T-helper 2 cell treated with Interferon-gamma antibody and Interleukin-4, amounts not matched to agents 5 μg/mL and 100 μg/mL, for 36 hours (primary cell): ENCODE measurements at places on chromosomes 1 and 21.
A peak's percentile ranks its signal among the peaks of the same experiment; 100 is the strongest.

- no peak for DNase-seq
Observed at GRCh38 chr1:94068096-94068998, 52.6 kb downstream of the ABCA4 start.

- no peak for DNase-seq
Observed at GRCh38 chr21:38013741-38014140, 97.5 kb upstream of the KCNJ6 start.

GRCh38 chr1:172488393-172488792, 44.5 kb upstream of the PIGC start:
- DNase-seq, result no peak

DNA sequence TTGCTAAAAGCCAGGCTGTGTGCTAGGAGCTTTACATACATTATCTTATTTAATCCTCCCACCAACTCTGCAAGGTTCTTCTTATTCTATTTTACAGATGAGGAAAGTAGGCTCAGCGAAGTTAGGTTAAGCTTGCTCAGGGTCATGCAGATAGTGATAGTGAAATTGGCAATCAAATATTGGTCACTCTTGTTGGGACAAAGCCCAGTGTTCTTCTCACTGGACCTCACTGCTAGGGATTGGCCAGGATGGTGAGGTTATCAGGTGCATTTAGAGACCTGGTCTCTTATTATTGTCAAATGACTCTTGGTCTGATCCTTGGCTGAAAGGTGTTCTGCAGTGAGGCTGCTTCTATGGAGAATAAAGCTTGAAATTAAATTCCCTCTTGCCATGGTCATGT, 145.1 kb downstream of the CNIH3 start:
- no peak for DNase-seq

- DNase-seq, result no peak
Observed at GRCh38 chr1:234921266-234922062, 207.2 kb downstream of the TOMM20 start.

DNA sequence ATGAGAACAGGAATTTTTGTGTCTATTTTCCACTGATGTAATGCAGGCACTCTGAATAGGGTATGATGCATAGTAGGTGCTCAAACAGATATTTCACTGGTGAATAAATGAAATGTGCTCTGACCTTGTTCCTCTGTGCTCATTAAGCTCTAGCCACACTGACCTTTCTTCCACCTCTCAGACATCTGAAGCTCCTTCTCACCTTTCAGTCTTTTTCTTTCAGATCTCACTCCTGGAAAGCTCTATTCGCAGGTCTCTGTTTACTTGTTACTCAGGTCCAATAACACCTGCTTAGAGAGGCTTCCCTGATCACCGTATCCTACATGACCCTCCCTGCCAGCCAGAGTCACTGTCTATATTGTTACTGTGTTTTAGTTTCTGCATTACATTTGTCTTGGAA, 59.2 kb upstream of the IVNS1ABP start:
- DNase-seq, result no peak

- no peak for DNase-seq
Observed at GRCh38 chr1:43495204-43495603, 35.5 kb upstream of the PTPRF start.

DNA sequence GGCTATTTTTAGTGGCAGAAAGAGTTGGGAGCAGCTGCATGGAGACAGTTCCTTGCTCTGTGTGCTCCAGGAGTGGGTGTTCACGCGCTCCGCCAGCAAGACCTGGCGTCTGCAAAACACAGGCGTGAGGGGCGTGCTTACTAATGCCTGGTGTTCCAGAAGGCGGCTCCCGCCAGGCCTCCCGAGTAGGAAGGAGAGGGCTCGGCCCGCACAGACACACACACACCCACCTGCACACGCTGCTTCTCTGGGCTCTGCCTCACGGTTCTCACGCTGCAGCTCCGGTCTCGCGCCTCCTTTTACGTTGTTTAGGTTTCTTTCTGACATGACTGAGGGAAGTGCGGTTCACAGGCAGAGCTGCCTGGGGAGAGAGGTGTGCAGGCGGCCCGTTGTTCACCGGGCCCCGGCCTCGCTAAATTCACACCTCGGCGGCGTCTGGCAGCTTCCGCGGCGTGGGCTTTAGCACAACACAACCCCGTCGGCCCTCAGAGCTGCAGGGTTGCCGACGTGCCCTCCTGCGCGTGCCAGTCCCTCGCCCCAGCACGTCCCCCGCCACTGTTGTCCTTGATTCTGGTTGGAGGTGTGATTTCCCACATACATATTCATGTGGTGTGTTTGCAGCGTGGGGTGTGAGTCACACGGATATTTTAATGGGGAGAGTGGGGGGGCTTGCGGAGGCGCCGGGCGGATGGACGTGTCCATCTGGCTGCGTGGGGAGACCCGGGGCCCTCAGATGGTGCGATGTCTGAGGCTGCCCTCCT, 77.0 kb downstream of the SKI start:
- DNase-seq, result no peak

DNA sequence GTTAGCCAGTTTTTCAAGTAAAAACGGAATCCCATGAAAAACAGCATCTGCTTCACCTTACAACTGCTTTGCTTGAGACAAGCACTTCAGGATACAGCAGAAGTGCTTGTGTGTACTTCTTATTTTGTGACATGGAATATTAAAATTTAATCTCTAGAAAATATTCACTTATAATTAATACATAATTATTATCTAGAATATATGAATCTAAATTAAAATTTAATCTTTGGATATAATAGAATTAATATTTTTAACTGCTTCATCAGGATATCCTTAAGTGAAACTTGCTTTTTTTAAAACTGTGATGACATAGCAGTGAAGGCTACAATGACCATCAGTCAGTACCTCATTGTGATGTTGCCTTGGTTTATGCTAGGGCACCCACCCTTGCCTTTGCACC, 148.4 kb upstream of the C1orf105 start:
- no peak for DNase-seq

GRCh38 chr1:157438613-157439012, 113.7 kb downstream of the FCRL5 start:
- DNase-seq, result no peak

- DNase-seq, result no peak
Observed at GRCh38 chr21:37546949-37547614, 180.5 kb downstream of the DYRK1A start.

GRCh38 chr1:150560576-150561253, 11.5 kb downstream of the ADAMTSL4 start:
- peak; percentile 83 for DNase-seq

GRCh38 chr1:226054519-226055327, 7.8 kb upstream of the H3-3A start:
- DNase-seq, result no peak

DNA sequence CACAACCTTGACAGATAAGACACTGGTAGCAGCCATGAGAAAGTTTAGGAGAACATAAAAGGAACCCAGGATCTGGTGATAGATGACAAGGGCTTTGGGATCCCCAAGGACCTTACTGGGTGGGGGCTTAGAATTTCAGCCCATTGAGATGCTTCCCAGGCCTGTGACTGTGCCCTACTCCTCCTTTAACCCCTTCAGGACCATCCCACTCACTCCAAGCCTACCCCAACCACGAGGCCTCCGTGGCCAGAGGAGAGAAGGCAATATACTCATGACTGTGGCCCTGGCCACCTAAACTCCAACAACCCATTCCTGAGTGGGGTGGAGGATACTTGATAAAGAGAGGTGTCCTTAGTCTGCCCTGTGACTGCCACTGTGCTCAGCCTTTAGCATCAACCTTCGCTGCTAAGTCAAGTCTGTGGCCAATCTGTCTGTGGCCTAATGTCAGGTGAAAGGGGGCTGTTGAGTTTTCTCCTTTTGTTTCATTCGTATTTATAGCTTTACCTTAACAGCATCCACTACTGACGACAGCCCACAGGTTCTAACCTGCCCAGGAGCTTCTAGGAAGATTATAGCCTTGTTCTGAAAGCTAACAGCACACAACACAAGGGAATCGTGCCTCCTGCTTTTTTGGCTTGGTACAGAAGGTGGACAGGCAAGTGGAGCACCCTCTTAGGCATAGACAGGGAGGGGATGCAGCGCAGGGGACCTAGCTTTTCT, 16.9 kb upstream of the BCAR3 start:
- no peak for DNase-seq

- no peak for DNase-seq
Observed at GRCh38 chr1:119662034-119662437, 14.0 kb upstream of the ZNF697 start.

- DNase-seq, result no peak
Observed at GRCh38 chr1:150928286-150928685, 2.1 kb downstream of the SETDB1 start.

DNA sequence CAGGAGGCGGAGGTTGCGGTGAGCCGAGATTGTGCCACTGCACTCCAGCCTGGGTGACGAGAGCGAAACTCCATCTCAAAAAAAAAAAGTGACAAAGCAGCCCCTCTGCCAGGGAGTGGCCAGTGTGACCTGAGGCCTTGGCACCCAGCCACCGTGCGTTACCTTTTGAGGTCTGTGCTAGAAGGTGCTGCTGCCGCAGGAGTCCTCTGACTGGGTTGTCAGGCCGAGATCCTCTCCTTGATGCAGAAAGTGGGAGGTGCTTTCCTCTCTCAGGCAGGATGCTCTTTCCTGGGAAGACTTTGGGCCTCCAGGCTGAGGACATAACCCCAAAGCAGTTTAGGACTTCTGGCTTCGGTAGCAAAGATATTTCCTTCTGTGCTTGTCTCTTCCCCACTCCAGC, 280.5 kb upstream of the VAMP3 start:
- DNase-seq, result no peak

DNA sequence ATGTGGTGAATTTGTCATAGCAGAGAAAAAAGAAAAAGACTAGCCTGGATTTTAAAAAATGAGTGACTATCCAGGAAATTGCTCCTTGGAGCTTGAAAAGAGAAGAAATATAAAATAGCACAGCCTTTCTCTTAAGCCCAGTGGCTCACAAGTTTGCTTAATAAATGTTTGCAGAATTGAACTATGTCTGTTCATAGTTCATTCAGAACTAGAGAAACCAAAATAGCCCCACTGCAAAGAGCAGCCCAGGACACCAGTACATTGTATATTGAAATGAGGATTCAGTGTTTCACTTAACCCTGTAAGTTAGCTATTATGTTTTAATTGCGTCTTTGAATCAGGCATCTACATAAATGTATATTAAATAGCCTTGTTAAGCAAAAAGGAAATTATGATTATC, 88.8 kb downstream of the NR5A2 start:
- DNase-seq, result no peak

GRCh38 chr21:41009398-41010100, 158.4 kb upstream of the BACE2 start:
- DNase-seq, result no peak

DNA sequence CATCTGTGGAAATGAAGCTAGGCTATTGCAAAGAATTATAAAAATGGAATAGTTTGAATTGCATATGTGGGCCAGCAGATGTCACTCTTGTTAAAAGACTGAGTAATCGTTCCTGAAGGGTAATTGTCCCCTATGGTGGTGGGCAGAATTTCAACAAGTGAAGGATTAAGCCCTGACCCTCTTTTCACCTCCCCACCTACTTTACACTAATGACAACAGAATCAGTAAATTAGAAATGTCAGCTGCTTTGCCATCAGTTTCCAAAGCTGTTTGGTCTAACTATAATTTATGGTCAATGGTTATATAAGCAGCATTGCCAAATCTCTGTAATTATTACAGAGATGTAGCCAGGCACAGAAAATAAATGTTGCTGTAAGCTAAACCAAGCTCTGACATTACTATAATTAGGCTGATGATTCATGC, 898.6 kb downstream of the AMY1C start:
- DNase-seq, result no peak

DNA sequence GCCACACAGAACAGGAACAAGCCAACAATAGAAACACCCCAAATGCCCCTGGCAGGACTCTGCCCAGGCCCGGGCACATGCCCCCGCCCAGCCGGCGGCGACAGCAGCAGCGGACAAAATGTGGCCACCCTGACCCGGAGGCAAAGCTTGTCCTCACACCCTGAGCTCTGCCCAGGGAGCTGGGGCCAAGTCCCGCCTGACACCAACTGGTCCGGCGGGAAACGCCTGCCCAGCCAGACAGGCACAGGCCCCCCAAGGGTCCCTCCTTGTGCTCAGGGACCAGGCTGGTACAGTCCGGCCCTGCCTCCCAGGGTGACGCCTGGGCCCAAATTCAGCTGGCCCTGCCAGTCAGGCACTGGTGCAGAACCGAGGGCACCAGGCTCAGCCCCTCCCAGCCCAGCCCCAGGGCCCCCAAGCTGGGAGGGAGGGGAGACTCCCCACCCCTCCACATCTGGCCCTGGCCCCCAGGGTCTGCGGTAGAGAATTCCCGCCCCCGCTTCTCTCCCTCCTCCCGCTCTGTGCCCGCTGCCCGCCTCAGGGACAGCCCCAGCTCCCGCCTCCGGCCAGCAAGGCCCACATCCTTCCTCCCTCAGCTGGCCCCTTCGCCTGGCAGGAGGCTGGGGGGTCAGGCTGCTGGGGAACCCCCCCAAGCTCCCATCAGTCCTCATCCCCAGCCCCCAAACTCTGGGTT, 2.0 kb downstream of the AHDC1 start:
- peak; percentile 43 for DNase-seq

GRCh38 chr1:89971600-89971999, 23.3 kb upstream of the ZNF326 start:
- DNase-seq, result no peak

GRCh38 chr21:34498623-34499022, 13.4 kb downstream of the KCNE1 start:
- DNase-seq, result no peak

DNA sequence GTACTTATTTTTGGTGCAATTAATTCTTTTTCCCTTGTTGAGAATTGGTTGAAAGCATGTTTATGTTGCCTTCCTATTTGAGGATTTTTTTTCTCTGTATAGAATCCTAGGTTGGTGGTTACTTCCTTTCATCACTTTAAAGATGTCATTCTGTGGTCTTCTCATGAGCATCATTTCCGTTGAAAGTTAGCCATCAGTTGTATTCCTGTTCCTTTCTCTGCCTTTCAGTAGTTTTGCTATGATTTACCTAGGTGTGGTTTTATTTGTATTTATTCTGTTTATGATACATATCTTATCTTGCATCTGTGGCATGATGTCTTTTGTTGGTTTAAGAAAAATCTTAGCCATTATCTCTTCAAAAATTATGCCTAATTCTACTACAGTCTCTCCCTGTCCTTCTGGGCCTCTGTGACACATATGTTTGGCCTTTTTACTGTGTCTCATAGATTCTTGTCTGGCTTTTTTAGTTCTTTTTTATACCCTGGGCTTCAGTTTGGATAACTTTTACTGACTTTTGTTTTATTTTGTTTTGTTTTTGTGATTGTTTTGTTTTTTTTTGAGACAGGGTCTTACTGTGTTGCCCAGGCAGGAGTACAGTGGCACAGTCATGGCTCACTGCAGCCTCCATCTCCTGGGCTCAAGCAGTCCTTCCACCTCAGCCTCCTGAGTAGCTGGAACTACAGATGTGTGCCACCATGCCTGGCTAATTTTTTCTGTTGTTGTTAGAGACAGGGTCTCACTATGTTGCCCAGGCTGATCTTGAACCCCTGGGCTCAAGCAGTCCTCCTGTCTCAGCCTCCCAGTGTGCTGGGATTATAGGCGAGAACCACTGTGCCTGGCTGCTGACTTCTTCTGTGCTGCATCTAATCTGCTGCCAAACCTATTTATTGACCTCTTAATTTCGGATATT, 24.1 kb downstream of the PTGFRN start:
- DNase-seq, result no peak

DNA sequence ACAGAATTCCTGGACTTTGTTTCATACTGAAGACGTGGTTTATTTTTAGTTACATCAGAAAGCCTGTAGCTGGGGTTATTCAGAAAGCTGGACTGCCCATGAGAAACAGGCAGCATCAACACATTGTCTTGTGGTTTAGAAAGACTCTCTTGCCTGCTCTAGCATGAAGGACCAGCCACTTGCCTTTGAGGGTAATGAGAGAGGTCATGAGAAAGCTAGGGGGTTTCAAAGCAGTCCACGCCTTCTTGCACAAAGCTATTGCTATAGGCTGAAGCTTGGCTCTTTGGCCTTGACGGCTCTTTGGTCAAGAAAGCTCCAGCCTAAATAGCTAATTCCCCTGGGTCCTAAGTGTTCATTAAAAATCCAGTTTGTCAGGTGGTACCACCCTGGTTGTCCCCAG, 208.1 kb downstream of the PRDM2 start:
- DNase-seq, result no peak
